ENCODE measurements at places on chromosomes 4 and X.
A peak's percentile ranks its signal among the peaks of the same experiment; 100 is the strongest.

- DNase-seq: no peak
Measured at GRCh38 chr4:178599521-178599920, 1157.3 kb upstream of the AGA start.

- DNase-seq: peak; percentile 67
Measured at GRCh38 chr4:140673729-140674128, 82.5 kb downstream of the TBC1D9 start.

DNA sequence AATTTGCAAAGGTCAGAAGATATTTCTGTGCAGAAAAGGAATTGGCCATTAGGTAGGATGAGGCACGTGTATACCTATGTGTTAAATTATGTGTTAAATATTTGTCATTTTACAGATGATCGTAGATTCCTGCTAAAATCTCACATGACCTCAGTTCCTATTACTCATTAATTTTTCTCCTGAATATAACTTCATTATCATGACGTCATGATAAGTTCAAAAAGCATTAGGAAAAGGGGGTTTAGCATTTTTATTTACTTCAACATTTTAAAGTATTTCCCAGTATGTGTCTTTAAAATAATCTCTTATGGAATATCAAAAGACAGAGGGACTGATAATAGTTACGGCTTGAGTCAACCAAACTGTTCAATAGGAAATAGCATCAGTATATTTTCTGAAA lies 372.8 kb downstream of the IL1RAPL1 start:
- no peak for DNase-seq

DNA sequence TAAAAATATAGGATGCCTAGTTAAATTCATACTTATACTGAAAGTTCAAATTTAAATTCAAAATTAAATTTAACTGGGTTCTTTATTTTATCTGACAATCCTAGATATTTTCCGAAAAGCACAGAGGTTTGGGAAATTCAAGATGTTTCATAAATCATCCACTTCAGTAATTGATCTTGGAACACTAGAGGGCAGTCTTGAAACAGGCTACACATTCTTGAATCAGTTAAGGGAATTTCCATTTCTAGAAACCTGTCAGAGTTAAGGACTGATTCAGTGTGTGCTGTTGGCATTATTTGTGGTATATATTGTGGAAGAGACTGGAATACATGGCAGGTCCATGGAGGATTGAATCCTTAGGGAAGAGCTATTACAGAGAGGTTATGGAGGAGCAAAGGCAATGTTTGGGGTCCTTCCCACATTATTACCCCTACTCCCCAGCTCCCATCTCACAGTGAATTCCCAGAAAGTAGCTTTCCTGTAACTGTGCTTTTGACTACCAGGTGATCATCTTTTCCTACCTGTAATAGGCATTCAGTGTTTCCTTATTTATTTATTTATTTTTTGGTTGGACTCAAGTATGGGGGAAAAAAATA lies 92.9 kb downstream of the EGF start:
- peak; percentile 28 for DNase-seq

DNA sequence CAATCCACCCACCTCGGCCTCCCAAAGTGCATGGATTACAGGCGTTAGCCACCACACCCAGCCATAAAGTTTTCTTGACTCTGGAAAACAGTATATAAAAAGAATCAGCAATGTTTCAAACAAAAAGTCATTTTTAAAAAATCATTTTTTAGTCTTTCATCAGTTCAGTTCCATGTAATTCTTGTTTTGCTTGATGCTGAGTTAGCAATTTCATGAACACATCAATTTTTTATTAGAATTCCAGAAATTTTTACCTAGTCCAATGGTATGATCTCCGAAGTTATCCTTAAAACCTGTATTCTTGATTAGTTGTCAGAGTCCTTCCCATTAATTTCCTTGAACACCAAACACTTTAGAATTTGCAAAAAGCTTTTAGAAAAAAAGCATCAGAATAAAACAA lies 56.8 kb downstream of the RCHY1 start:
- no peak for DNase-seq

DNA sequence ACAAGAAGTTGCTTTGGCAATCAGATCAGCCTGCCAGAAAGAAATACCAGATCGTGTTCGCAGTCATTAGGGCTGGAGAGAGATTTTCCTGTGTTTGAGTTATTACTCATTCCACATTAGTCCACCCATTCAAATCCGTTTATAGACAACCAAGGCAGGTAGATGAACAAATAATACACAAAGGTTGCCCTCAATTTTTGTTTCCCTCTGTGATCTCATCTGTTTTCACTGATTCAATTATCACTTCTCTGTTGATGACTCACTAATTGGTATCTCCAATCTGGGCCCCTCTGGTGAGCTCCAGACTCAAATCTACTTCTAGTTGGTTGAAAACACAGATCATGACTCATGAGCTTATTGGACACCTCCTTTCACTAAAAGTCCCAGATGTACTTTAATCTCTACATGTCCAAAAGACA lies 54.5 kb downstream of the CHM start:
- peak; percentile 8 for DNase-seq

- no peak for DNase-seq
Measured at GRCh38 chr4:74670583-74670982, 123.7 kb downstream of the BTC start.

DNA sequence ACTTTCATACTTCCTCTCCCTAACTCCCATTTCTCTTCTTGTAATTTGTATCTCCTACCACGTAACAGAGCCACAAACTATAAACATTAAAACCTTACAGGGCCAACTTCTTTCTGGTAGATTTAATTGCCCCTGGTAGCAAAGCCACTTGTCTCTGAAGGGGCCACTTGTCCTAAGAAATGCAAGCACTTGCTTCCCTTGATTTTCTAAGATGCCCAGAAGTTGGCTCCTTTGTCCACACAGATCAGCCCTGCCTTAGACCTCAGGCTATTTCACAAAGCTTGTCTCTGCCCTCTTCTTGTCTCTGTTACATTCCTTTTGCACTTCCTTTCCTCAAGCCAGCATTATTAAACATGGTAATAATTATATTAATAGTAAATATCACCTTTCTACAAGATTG lies 80.6 kb upstream of the CXXC4 start:
- no peak for DNase-seq

DNA sequence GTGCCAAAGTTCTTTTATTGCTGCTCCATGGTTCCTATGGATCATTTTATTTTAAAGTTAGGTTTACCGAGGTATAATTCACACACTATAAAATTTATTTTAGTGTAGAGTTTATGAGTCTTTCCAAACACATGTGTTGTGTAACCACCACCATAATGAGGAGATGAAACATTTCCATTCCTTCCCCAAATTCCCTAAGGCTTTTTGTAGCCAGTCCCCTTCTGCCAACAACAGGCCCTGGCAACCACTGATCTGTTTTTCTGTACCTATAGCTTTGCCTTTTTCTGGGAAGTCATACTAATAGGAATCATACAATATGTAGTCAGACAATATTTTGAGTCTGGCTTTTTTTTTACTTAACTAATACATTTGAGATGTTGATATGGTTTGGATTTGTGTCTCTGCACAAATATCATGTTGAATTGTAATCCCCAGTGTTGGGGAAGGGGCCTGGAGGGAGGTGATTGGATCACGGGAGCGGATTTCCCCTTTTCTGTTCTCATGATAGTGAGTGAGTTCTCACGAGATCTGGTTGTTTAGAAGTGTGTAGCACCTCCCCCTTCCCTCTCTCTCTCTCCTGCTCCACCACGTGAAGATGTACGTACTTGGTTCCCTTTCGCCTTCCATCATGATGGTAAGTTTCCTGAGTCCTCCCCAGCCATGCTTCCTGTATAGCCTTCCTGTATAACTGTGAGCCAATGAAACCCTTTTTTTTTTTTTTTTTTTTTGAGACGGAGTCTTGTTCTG lies 59.6 kb upstream of the DHX15 start:
- no peak for DNase-seq

- peak; percentile 45 for DNase-seq
Measured at GRCh38 chr4:139656614-139657486, 8.8 kb upstream of the MGST2 start.

DNA sequence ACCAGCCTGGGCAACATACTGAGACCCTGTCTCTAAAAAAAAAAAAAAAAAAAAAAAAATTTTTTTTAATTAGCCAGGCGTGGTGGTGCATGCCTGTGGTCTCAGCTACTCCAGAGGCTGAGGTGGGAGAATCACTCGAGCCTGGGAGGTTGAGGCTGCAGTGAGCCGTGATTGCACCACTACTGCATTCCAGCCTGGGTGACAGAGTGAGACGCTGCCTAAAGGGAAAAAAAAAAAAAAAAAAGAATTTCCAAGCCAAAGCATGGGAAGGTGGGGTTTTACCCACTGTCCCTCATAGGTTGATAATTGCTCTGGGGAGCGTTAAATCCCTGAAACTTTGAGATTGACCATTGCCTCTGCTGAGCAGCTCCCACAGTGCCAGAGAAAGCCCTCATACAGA lies 427.5 kb downstream of the BCOR start:
- DNase-seq: no peak
